Sciatic nerve (tissue), 2 donors: ENCODE measurements at places on chromosomes 12 and 14. TPM values are rescaled to one million over a fixed set of nuclear protein-coding genes. Genes with fewer than 3 reads are reported as not detected.

- no peak for DNase-seq
Measured at GRCh38 chr14:71355324-71356201, 448.3 kb downstream of the PCNX1 start.

DNA sequence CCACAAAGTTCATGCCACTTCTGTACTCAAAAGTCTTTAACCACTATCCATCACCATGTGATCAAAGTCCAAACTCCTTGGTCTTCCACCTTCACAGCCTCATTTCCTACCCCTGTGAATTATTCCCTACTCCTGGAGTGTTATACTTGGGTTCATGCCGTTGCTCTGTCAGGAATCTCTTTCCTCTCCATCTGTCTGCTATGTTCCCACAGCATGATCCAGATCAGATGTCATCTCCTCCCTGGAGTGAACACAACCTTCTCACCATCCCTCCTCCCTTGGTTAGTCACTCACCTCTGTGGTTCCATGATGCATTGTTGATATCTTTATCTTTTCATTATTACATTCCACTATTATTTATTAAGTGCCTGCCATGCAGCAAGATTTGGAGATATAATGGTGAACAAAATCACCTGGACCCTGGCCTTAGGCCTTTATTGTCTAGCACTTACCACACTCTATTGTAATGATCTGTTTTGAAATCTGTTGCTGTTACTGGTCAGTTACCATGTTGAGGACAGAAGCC is 22.4 kb downstream of the LACRT start:
- DNase-seq: no peak

- no peak for DNase-seq
Measured at GRCh38 chr14:94907626-94908261, 137.8 kb upstream of the GSC start.

DNA sequence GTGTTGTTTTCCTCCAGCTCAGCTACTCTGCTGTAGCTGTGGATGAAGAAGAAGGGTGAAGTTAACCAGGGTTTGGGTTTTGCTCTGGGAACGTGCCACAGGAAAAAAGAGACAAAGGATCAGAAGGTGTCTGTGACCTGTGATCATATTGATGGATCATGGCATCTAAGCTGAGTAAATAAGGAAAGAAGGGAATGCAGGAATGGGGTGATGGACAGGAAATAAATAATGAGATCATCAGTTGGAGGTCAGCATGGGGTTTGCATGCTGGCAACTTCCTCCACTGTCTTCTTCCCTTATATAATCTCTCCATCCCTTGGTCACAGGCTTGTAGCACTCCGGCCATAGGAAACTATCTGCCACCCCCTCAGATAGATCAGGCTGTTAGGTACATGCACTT is 430.3 kb upstream of the PDE3A start:
- DNase-seq: no peak

GRCh38 chr12:12626471-12626870 is 14.8 kb downstream of the CREBL2 start:
- no peak for DNase-seq

- no peak for DNase-seq
Measured at GRCh38 chr12:79871621-79872020, 63.3 kb downstream of the PPP1R12A start.

DNA sequence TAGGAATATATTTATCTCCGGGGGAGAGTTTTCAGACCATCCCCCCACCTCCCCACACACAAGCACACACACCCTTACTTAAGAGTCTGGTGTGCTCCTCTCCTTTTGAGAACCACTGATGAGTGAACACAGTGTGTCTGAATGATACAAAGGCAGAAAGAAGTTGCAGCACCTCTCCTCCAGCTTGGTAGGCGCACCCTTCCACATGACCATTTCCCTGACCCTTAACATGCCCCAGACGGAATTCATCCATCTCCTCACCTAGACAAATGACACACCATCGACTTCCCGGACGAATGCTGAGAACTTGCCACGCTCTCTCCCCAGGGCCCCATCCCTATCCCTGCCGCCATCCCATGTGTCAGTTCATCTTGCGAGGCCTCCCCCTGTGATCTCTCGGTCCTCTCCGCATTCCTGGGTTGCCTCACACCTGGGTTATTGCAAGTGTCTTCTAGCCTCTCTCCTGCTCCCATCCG is 3.9 kb downstream of the TNFRSF1A start:
- DNase-seq: no peak

The AMDHD1 gene
- total RNA-seq: 0.76 TPM

The GPR65 gene
- 2.7 TPM for total RNA-seq
